ENCODE measurements at places on chromosomes 2 and 18. TPM values are rescaled to one million over a fixed set of nuclear protein-coding genes. Genes with fewer than 3 reads are reported as not detected.

DNA sequence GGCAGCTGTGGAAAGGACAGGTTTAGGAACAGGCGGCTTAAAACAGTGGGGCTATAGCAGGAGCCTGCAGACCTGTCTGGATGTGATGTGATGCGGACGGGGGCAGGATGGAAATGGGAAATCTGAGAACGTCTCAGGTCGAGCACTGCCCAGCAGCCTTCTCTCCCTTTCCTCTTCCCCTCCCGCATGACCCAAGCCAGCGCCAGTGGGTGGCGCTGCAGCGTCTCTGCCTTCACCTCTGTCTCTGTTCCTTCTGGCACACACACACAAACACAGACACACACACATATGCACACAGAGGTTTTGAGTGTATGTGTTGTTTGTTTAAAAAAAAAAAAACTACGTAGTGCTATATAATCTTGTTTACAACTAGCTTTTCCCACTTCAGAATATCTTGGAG is 82.0 kb upstream of the SLC66A3 start:
- DNase-seq, result no peak
- no peak overlapping the region for H3K4me3 ChIP-seq
- H3K4me1 ChIP-seq, result no peaks in the 10 kb centered on the region
- no peaks in the 10 kb centered on the region for H3K36me3 ChIP-seq
- H3K27me3 ChIP-seq, result no peaks in the 10 kb centered on the region
- no peak overlapping the region for H3K27ac ChIP-seq

MDH1B gene
- not detected for total RNA-seq

DNA sequence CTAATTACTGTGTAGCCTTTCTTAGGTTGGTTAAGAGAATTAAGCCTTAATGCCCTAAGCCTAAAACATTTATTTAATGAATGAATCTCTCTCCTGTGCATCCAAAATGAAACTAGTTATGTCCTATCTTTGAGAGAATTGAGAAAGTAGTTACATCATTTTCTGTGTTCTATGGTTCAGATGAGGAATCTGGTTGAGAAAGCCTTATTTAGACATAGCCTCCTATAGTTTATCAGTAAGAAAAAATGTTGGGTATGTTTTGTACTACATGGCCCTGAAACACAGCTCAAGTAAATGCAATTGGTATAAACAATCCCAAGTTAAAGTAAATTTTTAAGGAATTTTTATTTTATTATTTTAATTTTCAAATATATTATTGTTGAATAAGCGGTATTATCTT is 25.9 kb upstream of the RAMP1 start:
- no peaks in the 10 kb centered on the region for H3K4me1 ChIP-seq
- no peak overlapping the region for H3K27ac ChIP-seq
- H3K27me3 ChIP-seq, result no peaks in the 10 kb centered on the region
- H3K4me3 ChIP-seq, result no peak overlapping the region

GRCh38 chr2:163757814-163758213 is 22.0 kb upstream of the FIGN start:
- H3K27ac ChIP-seq, result no peak overlapping the region
- no peaks in the 10 kb centered on the region for H3K27me3 ChIP-seq
- H3K36me3 ChIP-seq, result no peaks in the 10 kb centered on the region
- H3K4me1 ChIP-seq, result peaks cover 3% of the 10 kb centered on the region

DNA sequence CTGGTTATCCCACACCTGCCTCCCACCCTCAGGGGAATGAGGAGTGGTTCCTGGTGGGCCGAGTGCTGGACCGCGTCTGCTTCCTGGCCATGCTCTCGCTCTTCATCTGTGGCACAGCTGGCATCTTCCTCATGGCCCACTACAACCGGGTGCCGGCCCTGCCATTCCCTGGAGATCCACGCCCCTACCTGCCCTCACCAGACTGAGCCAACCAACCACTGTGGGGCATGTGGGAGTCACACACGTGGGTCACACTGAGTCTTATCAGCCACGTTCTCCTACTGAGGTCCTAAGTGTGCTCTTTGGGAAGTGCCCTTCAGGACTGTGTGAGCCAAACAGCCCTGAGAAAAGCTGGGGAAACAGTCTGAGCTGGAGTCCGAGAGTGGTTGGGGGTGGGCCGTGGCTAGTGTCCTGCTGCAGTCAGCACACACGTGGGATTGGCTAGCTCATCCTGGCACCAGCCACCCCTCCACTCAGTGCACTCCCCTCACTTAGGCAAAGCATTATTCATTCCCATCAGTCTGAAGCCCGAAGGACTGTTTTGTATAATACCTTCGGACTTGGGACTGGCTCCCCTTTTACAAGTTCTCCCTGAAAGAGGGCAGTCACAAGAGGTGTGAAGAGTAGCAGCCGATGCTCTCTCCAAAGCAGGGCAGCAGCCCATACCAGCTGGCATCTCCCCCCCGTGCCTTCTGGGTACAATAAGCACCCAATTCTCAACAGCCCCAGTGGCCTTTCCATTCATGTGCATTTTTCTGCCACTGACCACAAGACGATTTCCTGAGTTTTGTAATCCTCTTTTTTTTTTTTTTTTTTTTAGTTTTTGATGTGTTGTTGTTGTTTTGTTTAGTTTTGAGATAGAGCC is 4.6 kb downstream of the TIGD1 start:
- no peak overlapping the region for H3K27ac ChIP-seq
- H3K27me3 ChIP-seq, result no peaks in the 10 kb centered on the region
- no peak overlapping the region for H3K4me3 ChIP-seq
- peaks cover 2% of the 10 kb centered on the region for H3K36me3 ChIP-seq

Measured in ascending aorta (tissue), 2 donors.